WTC11 (cell line): ENCODE measurements at places on chromosomes 5 and 9.
A peak's percentile ranks its signal among the peaks of the same experiment; 100 is the strongest.

- no peak for DNase-seq
These were observed 125.4 kb upstream of the LMX1B start for GRCh38 chr9:126488310-126488709.

DNA sequence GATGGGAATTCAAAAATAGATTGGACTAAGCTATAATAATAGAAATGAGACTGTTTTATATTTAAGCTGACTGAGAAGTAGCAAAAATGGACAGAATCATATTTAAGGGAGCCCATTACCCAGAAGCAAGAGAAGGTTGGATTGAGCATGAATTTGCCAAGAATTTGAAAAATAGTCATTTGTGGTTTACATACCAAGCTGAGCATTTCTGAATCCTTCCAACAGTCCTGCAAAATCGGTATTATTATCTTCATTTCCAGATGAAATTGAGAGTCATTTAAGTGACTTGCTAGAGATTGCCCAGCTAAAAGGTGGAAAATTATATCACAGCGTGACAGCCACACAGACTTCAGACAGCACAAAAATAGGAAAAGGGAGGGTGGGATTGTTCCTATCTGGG lies 48.4 kb downstream of the TNFSF15 start:
- no peak for DNase-seq

DNA sequence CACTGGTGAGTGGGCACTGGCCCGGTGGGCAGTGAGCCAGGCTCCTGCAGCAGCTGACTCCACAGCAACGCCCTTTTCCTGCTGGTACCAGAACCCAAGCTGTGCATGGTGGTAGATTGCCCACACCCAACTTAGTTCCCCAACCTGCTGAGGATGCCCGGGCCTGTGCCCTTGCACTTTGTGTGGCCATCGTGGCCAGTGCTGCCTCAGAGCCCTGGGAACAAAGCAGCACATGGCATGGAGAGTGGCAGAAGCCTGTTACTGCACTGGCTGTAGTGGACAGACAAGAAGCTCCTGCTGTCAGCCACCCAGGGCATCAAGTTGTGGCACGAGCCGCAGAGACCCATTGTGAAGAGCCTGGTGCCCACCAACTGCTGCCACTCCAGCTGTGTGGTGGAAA lies 612.9 kb downstream of the DNAH5 start:
- no peak for DNase-seq

GRCh38 chr9:117691367-117691766 lies 12.8 kb upstream of the TLR4 start:
- no peak for DNase-seq

GRCh38 chr9:73138516-73138915 lies 13.1 kb upstream of the ANXA1 start:
- DNase-seq: no peak

GRCh38 chr5:74888117-74888516 lies 21.9 kb upstream of the FAM169A start:
- no peak for DNase-seq

GRCh38 chr9:136059851-136060670 lies 35.0 kb downstream of the NACC2 start:
- DNase-seq: peak; percentile 11

GRCh38 chr5:107322936-107323335 lies 347.8 kb downstream of the EFNA5 start:
- DNase-seq: no peak

GRCh38 chr5:41356786-41357185 lies 143.5 kb upstream of the C6 start:
- DNase-seq: no peak

DNA sequence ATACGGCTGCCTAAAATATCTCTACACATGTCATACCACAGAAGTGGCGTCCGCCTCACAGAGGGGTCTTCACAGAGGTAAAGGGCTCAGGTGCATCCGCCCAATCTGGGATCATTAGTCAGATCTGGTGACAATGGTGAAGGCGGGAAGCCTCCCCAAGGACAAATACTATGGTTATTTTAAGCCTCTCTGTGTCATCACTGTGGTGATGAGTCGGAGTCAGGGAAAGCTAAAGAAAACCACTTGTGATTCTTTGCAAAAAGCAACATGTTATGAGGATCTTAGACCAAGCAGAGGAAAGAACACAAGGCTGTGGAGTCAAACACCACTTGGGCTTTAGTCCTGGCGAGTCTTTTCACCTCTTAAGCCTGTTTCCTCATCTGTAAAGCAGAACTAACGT lies 190.4 kb downstream of the DRD1 start:
- DNase-seq: no peak

GRCh38 chr5:124952566-124952965 lies 206.1 kb upstream of the ZNF608 start:
- DNase-seq: no peak

- no peak for DNase-seq
These were observed 561.8 kb downstream of the CETN3 start for GRCh38 chr5:89847743-89848142.
